ENCODE measurements at places on chromosomes 16 and 17. TPM values are rescaled to one million over a fixed set of nuclear protein-coding genes. Genes with fewer than 3 reads are reported as not detected.

- DNase-seq, result no peak
Measured at GRCh38 chr17:50075446-50076032, 19.6 kb upstream of the PDK2 start.

DNA sequence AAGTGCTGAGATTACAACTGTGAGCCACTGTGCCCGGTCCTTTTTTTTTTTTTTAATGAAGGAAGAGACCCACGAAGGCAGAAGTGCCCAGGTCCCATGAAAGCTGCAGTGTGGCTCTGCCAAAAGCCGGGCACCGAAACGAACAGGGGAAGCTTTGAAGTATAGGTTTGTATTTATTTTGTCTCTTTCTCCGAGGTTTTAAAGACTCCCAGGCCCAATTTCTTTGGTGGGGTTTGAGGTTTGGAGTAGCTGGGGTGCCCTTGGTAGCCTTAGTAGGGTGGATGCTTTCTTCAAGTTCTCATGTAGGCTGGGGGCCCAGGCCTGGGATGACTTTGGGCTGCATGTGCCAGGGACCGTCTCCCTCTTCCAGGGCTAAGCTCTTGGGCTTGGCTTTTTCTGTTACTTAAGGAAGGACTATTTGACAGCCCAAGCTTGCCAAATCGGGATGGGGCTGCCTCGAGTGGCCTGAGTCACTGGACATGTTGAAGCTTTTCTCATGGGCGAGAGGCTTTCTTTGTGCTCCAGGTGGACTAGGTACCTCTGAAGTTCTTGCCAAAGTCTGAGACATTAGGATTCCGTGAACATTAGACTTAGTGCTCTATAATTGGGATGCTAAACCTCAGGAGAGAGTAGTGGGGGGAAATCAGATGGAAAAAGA lies 66.3 kb downstream of the WIPI1 start:
- no peak for DNase-seq

Gene BAHCC1
- total RNA-seq, result 2.0 TPM

DNA sequence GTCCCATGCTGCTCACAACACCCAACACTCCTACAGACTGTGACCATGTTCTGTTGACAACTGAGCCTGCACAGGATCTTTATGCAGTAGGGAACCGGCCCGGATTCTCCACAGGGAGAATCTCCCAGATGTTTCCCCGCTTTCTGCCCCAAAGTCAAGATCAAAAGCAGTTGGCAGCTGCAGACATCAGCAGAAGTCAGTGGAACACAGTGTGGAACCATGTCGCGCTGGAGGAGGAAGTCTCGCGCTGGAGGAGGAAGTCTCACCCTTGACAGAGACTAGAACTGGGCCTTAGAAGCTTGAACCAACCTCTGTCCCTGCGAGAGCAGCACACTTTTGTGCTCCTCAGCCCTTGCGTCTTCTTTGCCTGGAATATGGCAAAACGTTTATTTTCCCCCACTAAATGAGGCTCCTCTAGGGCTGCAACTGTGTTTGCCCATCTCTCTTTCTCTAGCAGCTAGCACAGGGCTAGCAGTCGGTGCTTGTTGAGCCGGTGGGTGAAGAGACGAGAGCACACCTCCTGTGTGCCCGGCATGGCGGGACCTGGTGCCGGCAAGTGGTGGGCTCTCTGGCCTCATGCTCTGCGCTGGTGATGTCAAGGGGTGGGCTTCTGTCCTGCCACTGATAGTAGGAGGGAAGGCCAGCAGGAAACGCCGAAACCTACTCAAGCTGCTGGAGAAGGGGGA lies 2.1 kb upstream of the MRC2 start:
- no peak for DNase-seq

- DNase-seq, result no peak
Measured at GRCh38 chr16:2531371-2531695, at the start of gene CEMP1. Gene CEMP1 (minus strand): TSS chr16:2531408. CDS start chr16:2531073, 335 bp downstream.

DNA sequence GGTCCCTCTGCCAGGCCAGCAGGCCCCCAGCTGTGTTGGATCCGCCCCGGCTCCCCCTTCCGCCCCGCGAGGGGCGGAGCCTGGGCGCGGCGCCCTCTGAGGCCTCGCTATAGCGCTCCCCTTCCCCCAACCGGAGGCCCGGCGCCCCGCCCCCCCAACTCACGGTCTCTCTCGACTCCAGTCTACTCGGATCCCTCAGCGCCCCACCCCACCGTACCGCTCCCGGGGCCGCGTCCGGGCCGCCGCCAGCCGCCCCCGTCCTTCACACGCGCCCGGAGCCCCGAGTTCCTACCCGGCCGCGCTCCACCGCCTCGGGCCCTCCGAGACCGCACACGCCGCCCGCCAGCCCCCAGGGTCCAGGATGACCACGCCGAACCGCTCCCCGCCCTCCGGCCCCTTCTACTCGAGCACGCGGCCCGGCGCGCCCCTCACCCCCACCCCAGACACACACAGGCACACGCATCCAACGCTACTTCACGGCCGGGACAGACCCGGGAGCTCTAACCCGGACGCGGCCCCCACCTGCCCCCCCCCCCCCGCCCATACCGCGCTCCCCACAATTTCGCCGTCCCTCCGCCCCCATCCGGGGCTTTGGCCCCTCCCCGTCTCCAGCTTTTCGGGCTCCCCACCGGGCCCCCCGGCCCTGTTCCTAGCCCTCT lies 1.4 kb downstream of the PHF23 start:
- peak; percentile 54 for DNase-seq

Gene SMIM36
- total RNA-seq, result not detected

- no peak for DNase-seq
Measured at GRCh38 chr16:5066511-5066910, 755 bp upstream of the C16orf89 start.

DNA sequence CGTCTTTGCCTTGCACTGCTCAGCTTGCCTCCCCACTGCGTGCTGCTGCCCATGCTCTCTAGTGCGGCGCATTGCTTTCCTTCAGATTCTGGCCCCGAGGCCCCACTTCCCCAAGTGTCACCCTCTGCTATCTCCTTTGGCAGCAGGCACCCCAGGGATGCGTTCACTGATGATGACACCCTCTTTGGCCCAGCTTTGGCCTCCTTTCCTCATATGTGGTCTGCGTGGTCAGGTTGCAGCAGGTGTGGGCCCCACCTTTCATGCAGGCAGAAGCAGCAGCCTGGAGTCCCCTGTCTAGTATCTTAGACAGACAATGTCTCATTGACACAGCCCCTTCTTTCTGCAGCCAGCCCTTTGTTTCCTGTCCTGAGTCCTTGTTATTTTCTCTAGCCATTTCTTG lies 4.8 kb upstream of the CCL3 start:
- DNase-seq, result no peak

DNA sequence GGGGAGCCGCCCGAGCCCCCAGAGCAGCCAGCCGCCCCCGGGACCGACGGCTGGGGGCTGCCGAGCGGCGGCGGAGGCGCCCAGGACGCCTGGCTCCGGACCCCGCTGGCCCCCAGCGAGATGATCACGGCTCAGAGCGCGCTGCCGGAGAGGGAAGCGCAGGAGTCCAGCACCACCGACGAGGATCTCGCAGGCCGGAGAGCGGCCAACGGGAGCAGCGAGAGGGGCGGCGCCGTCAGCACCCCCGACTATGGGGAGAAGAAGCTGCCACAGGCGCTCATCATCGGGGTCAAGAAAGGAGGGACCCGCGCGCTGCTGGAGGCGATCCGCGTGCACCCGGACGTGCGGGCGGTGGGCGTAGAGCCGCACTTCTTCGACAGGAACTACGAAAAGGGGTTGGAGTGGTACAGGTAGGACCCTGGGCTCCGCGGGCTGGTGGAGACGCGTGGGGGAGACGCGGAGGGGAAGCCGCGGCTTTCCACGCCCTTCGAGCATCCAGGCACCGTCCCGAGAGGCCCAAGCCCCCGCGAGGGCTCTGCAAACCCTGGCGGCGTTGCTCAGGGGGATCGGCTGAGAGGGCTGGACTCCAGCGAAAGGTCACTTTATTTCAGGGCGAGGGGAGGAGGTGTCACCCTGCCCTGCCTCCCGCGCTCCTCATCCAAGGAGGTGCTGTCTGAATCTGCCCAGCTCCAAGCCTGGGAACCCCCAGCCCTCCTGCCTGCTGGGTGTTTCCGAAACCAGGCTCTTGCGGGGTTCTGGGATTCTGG lies 1.2 kb downstream of the HS3ST4 start:
- no peak for DNase-seq

DNA sequence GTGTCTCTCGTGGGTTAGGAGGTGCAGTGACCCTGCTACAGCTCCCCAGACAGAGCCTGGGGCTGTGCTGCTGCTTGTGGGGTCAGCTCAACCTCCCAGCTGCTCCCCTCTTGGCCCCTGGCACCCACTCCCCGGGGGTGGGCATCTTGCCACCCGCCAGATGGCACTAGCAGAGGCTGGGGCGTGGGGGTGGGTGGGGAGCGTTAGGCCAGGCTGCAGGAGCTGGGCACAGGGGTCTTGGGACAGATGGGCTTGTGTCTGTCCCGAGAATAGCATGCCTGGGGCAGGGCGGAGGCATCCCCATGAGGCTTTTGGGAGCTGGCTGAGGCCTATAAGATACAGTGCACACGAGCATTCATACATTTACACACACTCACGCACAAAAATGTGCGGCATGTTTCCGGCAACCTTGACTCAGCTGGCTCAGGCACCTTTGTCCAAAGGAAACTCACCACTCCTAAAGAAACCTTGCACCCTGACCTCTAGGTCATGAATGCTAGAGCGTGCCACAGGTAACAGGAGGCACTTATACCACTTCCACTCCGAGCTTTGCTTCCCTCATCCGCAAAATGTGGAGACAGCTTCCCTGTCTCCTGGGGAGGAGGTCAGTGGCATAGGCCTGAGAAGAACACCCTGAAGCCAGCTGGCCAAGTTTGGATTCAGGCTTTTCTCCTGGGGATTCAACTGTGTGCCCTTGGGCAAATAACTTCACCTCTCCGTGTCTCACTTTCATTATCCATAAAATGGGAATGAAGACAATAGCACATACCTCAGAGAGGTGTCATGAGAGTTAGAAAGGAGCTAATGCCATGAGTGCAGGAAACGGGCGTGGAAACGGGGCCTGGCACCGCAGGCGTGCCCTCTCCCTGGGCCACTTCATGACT lies 78.9 kb upstream of the LHX1 start:
- DNase-seq, result no peak

DNA sequence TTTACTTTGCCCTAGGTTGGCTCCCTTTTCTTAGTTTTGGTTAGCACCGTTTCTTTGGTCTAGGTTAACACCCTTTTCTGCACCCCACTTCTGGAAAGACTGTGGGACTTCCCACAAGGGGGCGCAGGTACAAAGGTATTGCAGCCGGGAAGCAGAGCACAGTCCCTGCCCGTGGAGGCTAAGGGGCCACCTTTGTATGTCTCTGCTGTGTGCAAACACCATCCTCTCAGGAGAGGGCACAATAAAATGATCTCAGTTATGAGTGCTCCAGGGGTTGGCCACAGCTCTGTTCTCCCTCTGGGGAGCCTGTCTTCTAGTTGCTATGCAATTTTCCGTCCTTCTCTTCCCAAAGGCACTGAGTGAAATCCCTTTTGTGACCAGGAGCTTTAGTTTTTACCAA lies 28.4 kb upstream of the TMC5 start:
- peak; percentile 53 for DNase-seq

Gene LRRC37A
- not detected for total RNA-seq

- no peak for DNase-seq
Measured at GRCh38 chr16:27436065-27436464, 34.1 kb downstream of the IL21R start.

Gene SAMD14
- total RNA-seq, result 0.50 TPM

Gene THOC6
- 35.2 TPM for total RNA-seq

Gene CFAP97D1
- 0.24 TPM for total RNA-seq

Gene RCVRN
- not detected for total RNA-seq

Gene TBC1D3D
- not detected for total RNA-seq

Gene TEX14
- total RNA-seq, result 0.19 TPM

DNA sequence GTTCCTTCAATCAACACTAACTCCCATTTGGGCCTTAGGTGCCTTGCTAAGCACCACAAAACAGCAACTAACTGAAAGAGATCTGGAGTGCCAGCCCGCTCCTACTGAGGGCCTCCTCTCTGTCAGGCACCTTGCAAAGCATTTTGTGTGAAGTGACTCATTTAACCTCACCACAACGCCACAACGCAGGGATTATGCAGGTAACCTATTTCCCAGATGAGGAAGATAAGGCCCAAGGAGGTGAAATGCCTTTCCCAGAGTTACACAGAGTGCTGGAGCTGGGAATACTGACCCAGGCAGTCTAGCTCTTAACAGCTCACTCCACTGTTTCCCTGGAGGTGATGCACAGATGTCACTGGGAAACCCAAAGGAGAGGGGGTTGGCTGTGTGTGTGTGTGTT lies 32.8 kb downstream of the DRC3 start:
- DNase-seq, result no peak

DNA sequence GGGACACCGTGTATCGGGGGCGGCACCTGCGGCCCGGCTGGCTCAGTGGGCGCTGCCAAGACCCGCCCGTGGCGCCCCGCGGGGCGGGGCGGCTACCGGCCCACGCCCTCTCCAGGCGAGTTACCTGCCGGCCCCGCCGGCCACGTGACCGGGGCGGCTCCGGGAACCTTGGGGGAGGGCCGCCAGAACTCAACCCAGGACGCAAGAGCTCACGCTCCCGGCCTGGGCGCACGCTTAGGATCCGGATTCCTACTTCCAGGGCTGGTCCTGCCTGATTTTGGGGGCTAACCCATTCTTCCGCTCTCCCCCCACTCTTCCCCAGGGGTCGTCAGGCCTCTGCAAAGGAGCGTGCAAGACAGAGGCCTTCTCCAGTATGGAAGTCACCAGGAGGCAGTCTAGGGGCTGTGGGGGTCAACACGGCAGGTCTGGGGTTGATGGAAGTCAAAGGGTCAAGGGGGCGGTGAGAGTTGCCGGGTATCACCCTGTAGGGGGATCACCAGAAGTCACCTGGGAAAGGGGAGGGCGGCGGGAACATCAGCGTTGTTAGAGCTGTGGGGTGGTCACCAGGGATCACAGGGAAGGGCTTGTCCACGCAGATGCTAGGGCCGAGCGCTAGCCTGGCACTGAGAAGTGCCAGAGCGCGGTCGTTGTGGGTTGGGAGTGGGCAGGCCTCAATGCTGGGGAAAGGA lies 354 bp upstream of the ESRP2 start:
- DNase-seq, result no peak

DNA sequence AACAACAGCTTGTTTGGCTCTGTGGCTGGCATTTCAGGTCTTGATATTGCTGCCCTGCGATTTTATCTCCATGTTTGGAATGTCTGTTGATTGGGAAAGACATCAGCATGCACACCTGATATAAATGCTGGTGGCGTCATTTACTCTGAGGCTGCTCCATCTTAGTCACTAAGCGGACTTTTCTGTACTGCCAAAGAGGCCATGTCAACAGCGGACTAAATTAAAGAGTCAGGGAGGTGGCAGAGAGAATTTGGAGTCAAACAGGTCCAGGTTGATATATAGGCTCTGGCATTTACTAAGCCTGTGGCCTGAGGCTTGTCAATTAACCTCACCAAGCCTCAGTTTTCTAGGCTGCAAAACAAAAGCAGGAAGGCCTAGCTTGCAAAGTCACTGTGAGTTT lies 6.2 kb downstream of the RBFOX1 start:
- DNase-seq, result no peak

- DNase-seq, result no peak
Measured at GRCh38 chr17:21209511-21210175, 4.3 kb downstream of the TMEM11 start.
